GM12864 (cell line): ENCODE measurements at places on chromosomes 11 and 22.

- DNase-seq: no peak
Measured at GRCh38 chr11:47212938-47213337, 1.8 kb upstream of the DDB2 start.

DNA sequence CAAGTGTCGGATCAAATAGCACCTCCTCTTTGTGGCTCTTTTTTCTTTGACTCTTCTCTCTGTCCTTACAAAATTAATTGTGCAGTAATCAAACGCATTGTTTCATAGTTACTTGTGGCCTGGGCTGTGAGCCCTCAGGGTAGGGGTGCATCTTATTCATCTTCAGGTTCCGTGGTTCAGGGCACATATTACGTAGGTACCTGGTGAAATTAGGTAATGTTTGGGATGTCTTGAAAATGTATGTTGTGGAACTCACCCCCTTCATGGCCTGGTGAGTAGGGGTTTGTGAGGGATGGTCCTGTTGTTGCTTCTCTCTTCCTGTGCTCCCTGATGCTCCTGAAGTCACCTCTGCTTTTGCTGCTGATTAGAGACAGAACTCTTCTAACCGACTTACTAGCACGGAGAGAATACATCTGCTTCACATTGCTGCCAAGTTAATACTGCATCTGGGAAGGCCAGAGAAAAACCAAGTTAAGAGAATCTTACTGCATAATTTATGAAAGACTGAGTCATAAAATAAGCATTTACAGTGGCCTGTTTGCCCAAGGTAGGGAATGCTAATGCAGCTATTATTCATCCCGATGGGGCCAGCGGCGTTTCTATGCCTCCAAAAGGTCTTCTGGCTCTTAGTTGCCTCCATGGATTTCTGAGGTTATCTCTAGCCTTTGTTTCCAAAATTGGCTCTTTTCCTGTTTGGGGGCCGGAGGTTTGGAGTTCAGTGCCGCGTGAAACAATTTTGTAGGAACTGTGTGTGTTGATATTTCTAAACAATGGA is 66.9 kb downstream of the TBC1D22A start:
- no peak for DNase-seq

DNA sequence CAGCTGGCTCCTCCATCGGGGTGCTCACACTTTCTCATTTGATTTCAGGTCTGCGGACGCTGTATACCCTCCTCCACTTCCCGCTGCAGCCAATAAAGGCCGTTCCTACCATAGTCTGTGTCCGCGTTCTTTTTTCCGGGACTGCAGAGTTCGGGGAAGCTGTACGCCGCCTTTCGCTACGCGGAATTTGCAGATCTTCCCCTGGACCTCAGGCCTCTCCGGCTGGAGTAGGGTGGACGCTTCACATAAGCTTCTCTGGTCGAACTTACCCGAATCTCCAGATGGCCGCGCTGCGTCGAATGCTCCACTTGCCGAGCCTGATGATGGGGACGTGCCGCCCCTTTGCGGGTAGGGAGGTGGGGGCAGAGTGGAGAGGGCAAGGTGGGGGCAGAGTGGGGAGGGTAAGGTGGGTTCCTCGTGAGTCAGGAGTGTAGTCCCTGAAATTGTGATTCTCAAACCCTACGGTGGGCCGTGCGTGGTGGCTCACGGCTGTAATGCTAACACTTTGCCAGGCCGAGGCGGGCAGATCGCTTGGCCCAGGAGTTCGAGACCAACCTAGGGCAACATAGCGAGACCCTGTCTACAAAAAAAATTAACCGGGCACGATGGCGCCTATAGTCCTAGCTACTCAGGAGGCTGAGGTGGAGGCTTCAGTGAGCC is 617 bp downstream of the CSKMT start:
- DNase-seq: no peak

GRCh38 chr11:75159151-75159953 is 8.4 kb downstream of the SLCO2B1 start:
- no peak for DNase-seq

- DNase-seq: no peak
Measured at GRCh38 chr11:9285850-9286587, 20.9 kb upstream of the DENND5A start.

DNA sequence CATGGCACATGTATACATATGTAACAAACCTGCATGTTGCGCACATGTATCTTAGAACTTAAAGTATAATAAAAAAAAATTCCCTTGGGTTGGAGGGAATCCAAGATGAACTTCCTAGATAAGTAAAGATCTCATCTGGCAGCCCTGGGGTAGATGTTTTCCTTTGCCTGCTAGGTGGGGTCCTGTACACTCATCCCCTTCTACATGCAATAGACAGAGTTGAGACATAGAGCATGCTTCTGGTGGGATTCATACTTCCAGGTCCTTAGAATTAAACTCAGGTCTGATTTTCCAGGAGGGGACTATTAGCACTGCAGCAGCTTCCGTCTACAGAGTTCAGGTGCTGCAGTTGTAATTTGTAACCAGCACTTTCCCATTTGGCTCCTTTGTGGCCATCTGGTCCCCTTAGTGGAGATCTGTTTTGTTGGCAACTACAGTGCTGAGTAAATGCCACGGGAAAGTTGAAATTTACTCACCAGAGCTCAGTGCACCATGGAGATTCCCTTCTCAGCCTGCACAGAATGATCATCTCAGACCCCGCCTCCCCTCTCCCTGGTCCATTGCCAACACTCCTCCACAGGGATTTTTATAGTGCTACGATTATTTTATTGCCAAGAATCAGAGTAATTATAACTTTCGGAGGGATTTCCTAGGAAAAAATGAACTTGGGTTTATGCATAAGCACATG is 220.1 kb upstream of the E2F8 start:
- DNase-seq: no peak

DNA sequence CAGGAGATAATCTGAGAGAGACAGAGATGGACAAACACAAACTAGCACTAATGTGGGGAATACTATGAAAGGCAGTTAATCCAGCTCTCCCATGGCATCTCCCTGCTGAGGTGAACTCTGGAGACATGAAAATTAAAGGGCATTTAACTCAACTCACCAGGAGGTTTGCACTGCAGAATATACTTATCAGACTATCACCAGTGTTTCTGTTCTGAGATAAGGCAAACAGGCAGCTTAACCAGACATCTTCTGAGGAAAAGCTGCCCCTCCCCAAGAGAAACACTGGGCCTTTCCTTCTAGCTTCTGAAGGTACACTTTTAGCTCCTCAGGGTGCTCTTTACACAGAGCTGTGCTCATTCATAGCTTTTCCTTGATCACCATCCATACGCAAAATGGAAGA is 85.5 kb downstream of the AMBRA1 start:
- DNase-seq: no peak

- DNase-seq: no peak
Measured at GRCh38 chr11:65559535-65559934, 1.4 kb upstream of the LTBP3 start.

- DNase-seq: no peak
Measured at GRCh38 chr11:8332196-8332595, 68.5 kb upstream of the LMO1 start.

DNA sequence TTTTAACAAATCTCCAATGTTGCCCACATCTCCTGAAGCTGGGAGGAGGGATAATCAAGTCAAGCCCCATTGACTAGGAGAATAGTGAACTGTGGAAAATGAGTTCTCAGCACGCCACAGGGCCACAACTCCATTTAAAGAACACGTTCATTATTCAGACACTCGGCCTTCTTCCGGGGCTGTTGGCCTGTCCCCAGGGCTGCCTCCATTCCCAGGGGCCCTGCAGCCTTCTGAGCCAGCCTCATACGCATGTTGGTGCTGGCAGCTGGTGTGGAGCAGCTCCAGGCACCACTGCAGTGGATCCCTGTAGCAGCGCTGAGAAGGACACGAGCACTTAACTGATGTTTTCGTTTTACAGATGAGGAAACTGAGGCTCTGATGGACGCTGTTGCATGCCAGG is 87.5 kb upstream of the RCN1 start:
- no peak for DNase-seq

- no peak for DNase-seq
Measured at GRCh38 chr11:5931061-5931460, 11.0 kb upstream of the OR56A3 start.

- no peak for DNase-seq
Measured at GRCh38 chr11:28618416-28618815, 510.2 kb downstream of the METTL15 start.

- DNase-seq: no peak
Measured at GRCh38 chr11:95232666-95233065, 1.7 kb upstream of the SESN3 start.

GRCh38 chr11:120597250-120598215 is 86.0 kb downstream of the GRIK4 start:
- DNase-seq: no peak
